Neuronal stem cell (in vitro differentiated cells): ENCODE measurements at places on chromosomes 7 and 10.
A peak's percentile ranks its signal among the peaks of the same experiment; 100 is the strongest.

DNA sequence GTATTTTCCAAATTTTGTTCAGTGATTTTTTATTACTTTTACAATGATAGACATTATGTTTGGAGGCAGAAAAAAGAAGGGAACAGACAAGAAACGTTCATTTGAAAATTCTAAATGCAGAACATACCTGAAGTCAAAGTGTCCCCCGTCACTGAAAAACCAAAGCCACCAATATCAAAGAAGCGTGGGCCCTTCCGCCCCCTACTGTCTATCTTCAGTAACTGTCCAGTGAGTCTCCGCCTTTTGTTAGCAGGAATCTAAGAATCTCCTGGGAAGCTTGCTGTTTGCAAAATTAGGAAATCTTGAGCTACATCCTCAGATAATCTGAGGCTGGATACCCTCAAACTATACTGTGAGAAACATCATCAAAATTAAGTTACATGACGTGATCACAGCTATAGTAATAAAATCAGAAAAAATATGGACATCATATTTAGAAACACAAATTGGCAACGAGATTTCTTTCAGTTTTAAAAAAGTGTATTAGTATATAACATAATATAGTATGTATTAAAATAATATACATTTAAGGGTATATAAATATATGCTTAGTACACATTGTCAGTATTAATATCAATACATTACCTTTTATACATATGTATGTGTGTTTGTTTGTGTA is 169.3 kb upstream of the AKR1E2 start:
- DNase-seq: peak; percentile 51

DNA sequence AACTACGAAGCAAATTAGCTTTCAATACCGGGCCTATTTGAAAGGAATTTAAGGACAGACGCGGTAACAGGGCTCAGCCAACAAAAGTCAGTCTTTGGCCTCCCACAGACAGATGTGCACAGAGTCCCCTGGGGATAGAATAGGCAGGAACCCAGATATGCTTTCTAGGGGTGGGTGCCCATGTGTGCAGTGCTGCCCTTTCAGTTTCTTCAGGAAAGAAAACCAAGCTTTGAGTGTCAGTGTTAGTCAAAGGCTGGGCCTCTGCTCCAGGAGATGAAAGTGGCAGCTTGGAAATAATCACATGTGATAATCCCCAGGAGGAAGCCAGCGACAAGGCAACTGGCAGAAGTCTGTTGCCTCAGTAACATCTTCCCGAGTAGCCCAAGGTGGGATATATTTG is 43.8 kb upstream of the CSTF2T start:
- no peak for DNase-seq

- no peak for DNase-seq
Measured at GRCh38 chr7:37068038-37068437, 343.7 kb upstream of the AOAH start.

GRCh38 chr10:130985158-130985753 is 326.3 kb downstream of the TCERG1L start:
- DNase-seq: no peak

DNA sequence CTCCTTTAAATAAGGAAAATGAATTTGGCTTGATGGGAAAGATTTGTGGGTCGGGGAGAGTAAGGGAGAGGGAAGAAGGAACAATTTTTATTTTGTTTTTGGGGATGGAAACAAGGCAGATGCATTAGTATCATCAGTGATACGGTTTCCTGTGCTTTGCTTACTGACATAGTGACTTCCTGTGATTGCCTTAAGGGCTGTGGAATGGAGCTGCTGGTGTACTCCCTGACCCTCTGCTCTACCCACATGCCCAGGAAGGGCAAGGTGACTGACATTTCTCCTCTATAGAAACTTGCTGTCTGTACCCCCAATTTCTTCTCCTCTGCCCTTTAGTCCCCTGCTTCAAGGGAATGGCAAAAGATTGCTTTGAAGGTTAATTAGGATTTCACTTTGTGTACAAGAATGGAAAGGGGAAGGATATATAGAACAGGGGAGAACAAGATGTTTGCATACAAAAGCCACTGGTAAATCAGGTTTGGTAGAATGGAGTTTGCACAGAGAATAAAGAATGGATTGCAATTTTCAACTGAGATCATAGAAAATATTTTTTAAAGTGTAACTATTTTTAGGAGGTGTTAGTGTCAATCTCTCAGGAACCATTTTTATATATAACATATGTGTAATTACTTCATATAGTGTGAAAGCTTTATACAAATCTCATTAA is 129.0 kb upstream of the AGR3 start:
- DNase-seq: no peak

GRCh38 chr7:73865738-73866445 is 4.9 kb downstream of the TMEM270 start:
- DNase-seq: no peak

- no peak for DNase-seq
Measured at GRCh38 chr7:27164367-27165088, 809 bp downstream of the HOXA9 start.

DNA sequence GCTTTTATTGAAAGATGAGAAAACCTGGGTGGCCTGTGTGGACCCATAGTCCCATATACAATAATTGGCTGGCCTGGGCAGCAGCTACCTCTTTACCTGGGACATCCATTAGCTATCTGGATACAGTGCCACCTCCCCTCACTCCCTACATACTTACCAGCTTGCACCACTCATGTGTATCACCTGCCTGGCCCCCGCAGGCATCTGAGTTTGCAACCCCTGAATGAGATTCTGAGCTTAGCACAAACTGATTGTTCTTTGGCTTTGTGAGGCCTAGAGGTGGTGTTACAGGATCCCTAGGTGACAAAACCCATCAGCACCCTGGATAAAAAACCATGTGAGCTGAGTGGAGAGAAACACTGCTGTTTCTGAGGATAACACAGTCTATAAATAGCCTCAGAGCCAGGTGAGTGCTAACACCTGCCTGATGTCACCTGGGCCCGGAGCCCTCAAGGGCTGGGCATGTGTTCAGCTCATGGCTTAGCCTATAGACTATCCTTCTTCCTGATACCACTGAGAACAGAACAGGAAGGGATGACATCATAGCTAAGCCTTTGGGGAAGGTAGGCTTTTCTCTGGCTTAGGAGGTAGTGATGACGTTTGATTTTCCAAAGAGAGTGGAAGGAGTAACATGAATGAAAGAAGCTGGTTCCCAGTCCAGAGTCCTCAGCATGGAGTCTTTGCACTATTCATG is 2.6 kb upstream of the PPIF start:
- DNase-seq: no peak

GRCh38 chr10:78828647-78829539 is 239.9 kb upstream of the ZMIZ1 start:
- no peak for DNase-seq

DNA sequence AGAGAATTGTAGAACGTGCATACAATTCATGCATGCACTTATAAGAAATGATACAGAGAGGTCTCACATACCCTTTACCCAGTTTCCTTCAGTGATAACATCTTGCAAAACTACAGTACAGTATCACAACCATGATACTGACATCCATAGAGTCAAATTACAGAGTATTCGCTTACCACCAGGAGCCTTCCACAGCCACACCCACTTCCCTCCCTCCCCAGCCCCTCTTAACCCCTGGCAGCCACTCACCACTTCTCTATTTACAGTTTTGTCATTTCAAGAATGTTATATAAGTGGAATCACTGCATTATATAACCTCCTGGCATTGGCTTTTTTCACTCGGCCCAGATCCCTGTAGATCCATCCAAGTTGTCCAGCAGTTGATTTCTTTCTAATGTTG is 143.8 kb downstream of the ZNF248 start:
- DNase-seq: no peak

DNA sequence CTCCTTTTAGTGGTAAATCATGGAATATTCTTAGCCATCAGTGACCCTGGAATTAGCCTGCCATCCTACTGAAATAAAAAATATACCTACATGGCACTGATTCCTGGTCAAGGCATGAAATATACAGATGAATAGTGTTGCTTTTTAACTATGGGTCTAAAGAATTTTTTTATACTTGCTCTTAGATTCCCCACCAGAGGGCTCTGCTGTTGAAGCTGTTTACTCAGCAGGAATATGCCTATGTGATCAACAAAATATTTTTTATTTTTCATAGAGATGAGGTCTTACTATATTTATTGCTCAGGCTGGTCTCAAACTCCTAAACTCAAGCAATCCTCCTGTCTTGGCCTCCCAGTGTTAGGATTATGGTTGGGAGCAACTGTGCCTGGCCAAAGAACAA is 13.5 kb downstream of the ZC3HC1 start:
- DNase-seq: no peak

- DNase-seq: peak; percentile 24
Measured at GRCh38 chr10:25226775-25227682, 52.2 kb downstream of the GPR158 start.

GRCh38 chr7:2604608-2605174 is 27.1 kb upstream of the TTYH3 start:
- DNase-seq: no peak

DNA sequence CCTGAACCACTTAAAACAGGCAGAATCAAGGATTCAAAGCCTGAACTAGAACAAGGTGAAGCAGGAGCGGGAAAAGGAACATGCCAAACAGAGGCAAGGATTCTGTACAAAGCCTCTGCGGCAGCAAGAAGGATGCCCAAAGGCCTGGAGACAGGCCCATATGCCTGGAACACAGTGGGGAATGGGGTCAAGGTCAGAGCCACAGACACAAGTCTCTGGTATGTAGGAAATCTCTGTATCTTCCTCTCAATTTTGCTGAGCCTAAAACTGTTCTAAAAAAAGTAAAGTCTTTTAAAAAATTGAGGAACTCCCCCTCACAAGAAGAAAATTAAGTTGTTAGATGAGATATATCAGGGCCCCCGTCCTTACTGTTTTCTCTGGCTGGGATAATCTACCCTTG is 175.9 kb upstream of the GHITM start:
- DNase-seq: no peak

- DNase-seq: no peak
Measured at GRCh38 chr10:108069096-108069495, 904.6 kb upstream of the SORCS1 start.

- DNase-seq: no peak
Measured at GRCh38 chr10:103678178-103678526, 177.2 kb downstream of the SH3PXD2A start.

DNA sequence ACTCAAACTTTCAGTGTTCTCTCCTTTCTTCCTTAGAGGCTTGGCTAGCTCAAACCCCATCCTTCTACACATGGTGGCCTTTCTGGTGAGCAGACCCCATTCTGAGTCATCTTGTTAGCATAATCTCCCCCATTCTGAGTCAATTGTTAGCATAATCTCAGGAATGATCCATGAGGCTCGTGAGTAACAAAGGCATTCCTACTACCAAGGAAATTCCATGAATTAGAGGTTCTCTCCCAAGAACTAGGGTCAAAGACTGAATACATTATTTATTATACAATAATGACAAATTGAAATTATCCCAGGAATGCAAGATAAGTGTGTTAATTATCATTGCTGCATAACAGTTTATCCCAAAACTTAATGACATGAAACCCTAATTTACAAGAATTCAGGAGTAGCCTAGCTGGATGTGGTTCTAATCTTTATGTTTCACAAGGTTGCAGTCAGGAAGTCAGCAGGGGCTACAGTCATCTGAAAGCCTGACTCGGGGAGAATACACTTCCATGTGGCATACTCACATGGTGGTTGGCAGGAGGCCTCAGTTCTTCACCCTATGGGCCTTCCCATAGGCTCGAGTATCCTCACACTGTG is 100.2 kb downstream of the MMRN2 start:
- no peak for DNase-seq

- DNase-seq: no peak
Measured at GRCh38 chr10:112588225-112588990, 141.4 kb downstream of the VTI1A start.

DNA sequence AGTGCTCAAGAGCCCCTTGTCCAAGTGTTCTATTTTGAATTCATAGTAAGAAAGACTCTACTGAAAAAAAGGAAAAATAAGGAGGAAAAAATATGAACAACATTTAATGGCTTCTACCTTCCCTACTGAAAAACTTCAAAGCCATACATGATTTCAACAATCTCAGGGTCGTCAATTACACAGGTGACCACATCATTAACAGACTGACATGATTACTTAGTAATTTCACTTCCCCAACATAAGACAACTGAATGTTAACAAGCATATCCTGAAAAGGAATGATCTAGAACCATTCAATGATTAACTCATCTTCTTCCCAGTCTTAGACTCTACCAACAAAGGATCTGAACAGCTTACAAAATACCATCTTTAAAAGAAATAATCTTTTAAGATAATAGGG is 34.8 kb downstream of the MEOX2 start:
- DNase-seq: no peak

- DNase-seq: no peak
Measured at GRCh38 chr10:87712913-87713616, 53.4 kb downstream of the PAPSS2 start.

GRCh38 chr10:121041906-121042305 is 190.7 kb downstream of the WDR11 start:
- DNase-seq: no peak

DNA sequence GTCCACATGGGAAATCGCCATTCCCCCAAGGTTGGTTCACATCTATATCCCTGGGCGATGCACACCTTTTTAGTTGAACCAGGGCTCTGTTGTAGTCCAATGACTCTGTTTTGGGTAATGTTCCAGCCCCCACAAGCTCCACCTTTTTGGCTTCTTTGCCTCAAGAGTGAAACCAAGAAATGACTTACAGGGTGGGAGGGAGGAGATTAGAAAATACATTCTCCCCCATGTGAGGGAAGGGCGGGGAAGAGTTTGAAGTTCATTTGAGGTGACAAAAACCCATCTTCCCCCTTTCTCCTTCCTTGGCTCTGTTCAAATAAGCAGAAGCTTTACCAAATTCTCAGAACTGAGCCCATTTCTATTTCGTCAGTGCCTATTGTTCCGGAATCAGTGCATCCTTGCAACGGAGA is 82.8 kb downstream of the GATA3 start:
- no peak for DNase-seq

DNA sequence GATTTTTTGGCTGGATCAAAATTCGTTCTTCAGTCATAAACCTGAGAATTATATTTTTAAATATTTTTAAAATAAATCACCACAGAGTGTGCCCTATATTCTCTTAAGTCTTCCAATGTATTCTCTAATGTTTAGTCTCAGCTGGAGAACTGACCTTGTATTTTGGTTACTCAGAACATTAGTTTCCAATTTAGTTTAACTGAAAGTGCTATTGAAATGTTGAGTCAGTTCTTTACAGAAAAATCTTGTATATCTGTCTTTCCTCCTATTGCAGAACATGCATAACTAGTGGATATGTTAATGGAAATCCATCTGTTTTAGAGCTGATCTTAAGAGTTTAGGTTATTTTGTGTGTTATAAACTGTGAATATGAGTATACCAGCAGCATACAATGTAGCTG is 422.7 kb upstream of the IGFBP3 start:
- DNase-seq: no peak

DNA sequence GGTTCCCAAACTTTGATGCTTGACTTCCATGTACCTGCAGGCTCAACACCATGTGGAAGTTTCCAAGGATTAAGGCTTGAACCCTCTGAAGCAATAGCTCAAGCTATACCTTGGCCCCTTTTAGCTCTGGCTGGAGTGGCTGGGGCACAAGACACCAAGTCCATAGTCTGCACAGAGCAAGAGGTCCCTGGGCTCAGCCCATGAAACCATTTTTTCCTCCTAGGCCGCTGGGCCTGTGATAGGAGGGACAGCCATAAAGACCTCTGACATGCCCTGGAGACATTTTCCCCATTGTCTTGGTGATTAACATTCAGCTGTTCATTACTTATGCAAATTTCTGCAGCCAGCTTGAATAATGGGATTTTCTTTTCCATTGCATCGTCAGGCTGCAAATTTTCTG is 14.4 kb downstream of the DGKI start:
- DNase-seq: no peak
